ENCODE measurements at places on chromosomes 6 and 20. TPM values are rescaled to one million over a fixed set of nuclear protein-coding genes. Genes with fewer than 3 reads are reported as not detected.

PNLDC1 gene
- polyA plus RNA-seq = not detected

CAP2 gene
- polyA plus RNA-seq = 233 TPM

TPD52L1 gene
- 3.5 TPM for polyA plus RNA-seq

TFAP2C gene
- polyA plus RNA-seq = not detected
